Naive thymus-derived CD4-positive, alpha-beta T cell (primary cell): ENCODE measurements at places on chromosomes 6 and 20. TPM values are rescaled to one million over a fixed set of nuclear protein-coding genes. Genes with fewer than 3 reads are reported as not detected.

- no peak for DNase-seq
These were observed 508.1 kb upstream of the MAP3K7 start for GRCh38 chr6:91094806-91095475.

HLA-DQB1 gene
- 9.4 and 15.1 TPM in 2 replicates for total RNA-seq

LRFN2 gene
- 0.96 TPM for total RNA-seq

FAM209B gene
- total RNA-seq: 2.3 TPM

LIME1 gene
- 118 TPM for total RNA-seq

GRCh38 chr6:30727920-30728553, 7.9 kb downstream of the TUBB start:
- DNase-seq: no peak

ZBTB46 gene
- total RNA-seq: 0.28 and 0.34 TPM in 2 replicates

DNA sequence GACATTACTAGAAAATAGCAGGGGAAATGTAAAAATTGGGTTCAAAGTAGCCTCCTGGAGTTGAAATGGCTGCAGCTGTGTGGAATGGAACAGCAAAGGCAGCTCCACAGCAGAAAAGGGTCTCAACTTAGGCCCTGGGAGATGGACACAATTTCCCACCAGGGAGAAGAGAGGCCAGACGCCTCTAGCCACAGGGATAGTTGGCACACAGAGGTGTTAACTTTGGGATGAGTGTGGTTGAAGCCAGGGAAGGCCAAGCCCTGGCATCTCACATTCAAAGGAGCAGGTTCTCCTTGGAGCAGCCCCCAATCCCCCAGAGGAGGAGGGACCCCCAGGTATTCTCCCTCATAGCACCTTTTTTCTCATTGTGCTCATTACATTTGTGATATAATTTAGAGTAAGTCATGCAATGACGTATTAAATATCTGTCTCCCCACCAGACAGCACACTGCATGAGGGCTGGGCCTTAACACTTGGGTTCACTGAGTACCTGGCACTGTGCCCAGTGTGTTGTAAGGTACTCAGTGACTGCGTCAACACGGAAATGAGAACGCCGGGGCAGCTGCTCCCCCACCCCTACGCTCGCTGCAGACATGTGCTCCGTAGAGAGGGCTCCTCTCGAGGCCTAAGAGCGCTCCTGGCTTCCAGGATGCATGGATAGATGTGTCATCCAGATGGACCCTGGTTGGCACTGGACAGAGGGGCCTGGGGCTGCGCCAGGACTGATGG, 76.0 kb upstream of the CD93 start:
- no peak for DNase-seq
